Stimulated activated CD4-positive, alpha-beta T cell treated with anti-CD3 and anti-CD28 coated beads, Interleukin-1b, Interleukin-23, amount 100 ng/mL, for 1 hour (primary cell): ENCODE measurements at places on chromosomes 1 and 21.

DNA sequence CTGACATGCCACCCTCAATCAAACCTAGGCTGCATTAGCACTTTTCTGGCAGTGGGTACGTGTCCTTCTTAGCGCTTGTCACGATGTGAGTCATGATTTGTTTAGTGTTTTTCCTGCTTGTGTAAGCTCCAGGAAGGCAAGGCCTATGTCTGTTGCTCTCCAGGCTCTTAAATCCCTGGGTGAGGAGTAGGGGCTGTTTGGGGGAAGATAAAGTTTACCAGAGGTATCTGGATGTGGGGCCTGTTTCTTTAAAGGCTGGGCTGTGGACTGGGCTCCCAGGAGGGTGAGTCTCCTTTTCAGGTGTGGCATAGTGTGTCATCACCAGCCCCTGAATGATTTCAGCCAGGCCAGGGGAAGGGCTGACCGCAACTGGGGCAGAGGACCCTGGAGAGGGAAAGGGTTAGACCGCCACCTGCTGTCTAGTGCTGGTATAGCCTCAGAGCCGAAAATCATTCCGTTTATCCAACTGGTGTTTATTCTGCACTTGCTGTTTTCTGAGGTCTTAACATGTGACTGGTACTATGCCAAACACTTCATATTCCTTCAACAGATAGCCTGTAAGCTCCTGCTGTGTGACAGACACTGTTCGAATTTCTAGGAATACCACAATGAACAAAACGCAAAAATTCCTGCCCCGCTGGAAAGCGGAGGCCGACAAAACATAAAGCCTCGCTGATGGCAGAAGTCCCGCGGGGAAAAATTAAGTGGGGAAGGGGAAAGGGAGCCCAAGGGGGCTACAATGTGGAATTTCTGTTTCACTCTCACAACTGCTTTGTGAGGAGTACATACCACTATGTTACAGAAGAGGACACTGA lies 9.7 kb downstream of the SERINC2 start:
- peak; percentile 32 for DNase-seq

DNA sequence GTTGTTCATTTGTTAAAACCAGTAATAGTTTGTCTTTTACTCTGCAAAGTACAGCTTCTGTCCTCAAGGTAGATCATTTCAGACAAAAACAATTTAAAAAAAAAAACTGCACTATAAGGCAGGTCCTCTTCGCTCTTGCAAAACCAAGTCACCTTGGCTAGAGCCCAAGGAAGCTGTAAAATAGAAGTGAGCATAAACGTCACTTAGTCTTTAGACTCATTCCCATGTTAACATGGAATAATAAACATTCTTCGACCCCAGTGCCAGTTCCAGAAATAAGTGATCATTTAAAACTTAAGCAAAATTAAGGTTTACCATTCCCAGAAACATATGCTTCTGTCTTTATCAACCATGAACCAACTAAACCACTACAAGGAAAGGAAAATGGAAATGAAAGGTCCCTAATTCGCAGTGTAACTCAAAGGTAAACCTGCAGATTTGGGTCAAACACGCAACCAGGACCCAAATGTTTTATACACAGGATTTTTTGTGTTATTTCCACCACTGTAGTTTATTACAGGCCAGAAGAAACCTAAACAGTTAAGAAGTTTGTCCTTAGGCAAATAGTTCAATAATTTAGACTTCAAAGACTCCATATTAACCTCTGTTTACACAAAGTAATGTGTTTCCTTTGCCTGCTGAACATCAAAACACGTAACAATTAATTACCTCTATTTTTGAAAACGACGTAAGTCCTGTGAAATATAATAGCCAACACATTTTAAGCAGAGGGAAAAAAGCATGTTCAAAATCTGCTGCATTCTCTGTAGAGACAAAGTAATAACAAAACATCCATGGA lies 54.6 kb downstream of the TGFBR3 start:
- DNase-seq: no peak

DNA sequence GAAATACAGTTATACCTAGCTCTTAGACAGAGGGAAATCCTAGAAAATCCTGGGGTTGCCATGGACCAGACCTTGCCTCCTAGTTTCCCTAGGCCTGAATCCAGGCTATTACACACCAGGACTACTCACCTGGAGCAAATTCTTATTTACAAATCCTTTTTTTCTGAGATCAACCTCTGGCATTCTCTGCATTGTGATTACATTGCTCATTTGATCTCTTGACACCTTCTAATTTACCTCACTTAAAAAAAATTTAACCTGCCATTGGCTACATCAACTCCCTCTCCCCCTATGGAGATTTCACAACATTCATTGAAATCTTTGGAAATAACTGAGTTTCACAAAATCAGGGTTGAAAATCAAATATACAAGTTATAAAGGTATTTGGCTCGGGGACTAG lies 2.9 kb upstream of the C1orf105 start:
- no peak for DNase-seq

- DNase-seq: no peak
Observed at GRCh38 chr1:111948209-111949171, 41.0 kb downstream of the KCND3 start.

DNA sequence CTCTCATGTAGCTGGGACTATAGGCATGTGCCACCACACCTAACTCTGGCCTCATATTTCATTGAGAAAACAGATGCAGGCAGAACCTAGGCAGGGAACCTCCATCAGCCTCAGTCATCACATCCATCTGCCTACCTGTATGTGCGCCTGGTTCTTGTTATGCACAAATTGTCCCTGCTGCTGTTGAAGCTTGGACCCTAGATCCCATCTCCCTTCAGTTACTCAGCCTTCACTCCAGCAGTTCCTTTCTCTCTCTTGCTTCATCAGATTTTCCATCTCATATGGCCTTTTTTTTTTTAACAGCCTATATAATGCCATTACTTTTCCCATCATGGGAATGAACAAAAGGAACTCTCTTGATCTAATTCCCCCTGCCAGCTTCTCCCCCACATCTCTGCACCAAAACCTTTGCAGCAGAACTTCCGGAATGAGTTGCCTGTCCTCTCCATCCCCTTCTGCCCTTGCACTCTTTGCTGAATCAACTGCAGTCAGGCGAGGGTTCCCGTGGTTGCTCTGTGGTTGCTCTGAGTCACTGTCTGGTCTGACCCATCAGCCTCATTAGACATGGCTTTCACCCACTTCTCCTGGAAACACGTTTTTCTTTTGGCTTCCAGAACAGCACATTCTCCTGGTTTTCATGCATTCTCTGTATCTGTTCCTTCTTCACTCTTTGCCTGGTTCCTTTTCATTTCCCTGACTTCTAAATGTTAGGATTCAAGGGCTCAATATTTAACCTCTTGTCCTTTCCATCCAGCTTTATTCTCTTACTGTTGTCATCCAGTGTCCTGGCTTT lies 41.5 kb downstream of the UBE4B start:
- peak; percentile 10 for DNase-seq

GRCh38 chr1:64550510-64550909 lies 80.6 kb downstream of the CACHD1 start:
- DNase-seq: no peak

- DNase-seq: no peak
Observed at GRCh38 chr1:27430903-27431600, 38.6 kb downstream of the GPR3 start.

DNA sequence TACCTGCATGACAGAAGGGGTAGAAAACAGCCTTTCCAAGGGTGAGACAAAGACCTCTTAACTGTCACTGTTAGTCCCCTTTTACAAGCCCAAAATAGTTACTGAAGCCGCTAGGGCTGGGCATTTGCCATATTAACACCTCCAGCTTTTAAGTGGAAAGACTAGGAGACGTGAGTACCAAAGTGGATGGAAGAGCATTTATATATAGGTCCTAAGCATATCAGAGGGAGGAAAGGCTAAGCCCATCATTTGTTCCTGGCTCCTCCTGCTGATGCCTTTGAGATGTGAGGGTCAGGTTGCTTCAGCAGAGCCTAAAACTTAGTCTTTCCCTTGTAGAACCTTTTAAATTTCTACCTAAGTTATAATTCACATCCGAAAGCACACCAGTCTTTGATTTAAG lies 25.7 kb upstream of the APOBEC4 start:
- DNase-seq: no peak

DNA sequence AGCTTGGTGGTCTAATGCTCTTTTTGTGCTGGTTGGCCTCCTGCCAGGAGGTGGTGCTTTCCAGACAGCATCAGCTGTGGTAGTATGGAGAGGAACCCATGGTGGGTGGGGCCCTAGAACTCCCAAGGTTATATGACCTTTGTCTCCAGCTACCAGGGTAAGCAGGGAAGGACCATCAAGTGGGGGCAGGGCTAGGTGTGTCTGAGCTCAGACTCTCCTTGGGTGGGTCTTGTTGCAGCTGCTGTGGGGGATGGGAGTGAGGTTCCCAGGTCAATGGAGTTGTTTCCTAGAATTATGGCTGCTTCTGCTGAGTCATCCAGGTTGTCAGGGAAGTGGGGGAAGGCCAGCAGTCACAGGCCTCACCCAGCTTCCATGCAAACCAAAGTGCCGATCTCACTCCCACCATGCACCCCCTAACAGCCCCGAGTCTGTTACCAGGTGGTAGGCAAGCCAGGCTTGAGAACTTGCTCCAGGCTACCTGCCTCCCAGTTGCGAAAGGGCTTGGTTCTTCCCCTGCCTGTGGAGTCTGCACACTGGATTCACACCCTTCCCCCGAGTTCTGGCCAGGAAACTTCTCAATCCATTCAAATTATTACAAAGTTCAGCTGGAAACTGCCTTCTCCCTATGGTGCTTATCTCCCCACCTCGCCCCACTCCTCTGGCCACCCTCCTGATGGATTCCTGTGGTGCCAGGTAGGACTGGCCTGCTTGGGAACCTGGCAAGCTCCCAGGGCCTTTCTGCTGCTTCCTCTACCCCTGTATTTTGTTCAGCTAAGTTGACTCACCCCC lies 37.8 kb downstream of the DRAM2 start:
- no peak for DNase-seq

GRCh38 chr1:100448366-100448765 lies 89.6 kb upstream of the GPR88 start:
- DNase-seq: no peak

- no peak for DNase-seq
Observed at GRCh38 chr1:39205781-39206464, 1.4 kb downstream of the MACF1 start.

- DNase-seq: no peak
Observed at GRCh38 chr1:75693551-75693950, 31.0 kb upstream of the ACADM start.

DNA sequence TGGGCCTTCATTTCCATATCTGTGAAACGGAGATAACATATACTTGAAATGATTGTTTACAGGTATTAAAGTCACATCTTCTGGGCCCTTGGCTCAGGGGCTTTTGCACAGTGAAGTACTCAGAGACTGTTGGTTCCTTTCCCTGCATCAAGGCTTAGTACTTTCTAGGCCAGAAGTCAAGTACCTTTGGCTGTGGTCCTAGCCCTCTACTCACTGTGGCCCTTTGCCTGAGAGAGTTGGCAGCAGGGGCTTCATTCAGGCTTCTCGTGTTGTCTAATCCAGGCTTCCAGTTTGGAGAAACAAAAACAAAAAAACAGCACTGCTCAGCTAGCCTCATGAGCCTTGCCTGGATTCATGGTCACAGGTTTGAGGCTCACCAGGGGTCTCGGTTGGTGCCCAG lies 8.1 kb upstream of the DPH2 start:
- no peak for DNase-seq

GRCh38 chr1:218424502-218424901 lies 79.4 kb downstream of the TGFB2 start:
- no peak for DNase-seq

DNA sequence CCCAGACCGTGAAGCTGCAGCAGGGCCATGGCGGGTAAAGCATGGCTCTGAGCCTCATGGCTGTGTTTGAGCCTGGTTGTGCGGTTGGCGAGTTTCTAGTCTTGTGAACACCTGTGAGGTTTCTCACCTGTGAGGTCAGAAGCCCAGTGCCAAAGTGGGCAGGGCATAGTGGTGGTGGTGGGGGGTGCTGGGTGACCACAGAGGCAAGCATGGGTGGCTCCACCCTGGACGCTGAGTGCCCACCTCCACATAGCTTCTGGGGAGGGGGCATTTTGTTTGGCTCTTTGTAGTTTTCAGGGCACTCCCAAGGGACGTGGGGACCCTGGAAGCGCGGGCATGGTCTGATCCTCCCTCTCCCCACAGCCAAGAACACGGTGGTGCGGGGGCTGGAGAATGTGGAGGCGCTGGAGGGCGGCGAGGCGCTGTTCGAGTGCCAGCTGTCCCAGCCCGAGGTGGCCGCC lies 91.1 kb downstream of the TRIM11 start:
- DNase-seq: no peak

DNA sequence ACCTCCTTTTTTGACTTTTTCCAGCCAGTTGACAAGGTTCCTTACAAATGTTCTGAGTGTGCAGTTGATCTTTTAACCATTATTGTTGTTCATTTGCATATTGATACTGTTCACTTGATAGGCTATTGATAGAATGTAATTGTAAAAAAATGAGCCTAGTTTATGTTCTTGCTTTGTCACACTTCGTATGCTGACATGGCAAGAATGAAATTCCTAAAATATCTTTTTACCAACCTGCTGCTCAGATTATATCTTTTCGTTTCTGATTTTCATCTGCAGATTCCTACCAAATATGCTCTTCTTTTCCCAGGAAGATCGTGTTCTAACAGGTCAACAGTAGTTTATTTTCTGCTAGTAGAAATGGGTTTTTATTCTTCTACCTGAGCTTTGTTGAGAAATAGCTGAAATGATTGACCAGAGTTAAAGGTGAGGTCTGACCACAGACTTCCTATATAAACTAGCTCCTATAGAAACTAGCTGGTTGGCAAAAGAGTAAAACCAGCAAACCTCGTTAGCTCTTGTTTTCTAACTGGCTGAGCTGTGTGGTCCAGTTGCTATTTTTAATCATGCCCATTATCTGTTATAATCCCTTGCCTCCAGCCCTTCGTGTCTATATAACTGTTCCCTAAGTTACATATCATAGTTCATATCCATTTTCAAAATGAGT lies 174.8 kb downstream of the HS2ST1 start:
- no peak for DNase-seq

DNA sequence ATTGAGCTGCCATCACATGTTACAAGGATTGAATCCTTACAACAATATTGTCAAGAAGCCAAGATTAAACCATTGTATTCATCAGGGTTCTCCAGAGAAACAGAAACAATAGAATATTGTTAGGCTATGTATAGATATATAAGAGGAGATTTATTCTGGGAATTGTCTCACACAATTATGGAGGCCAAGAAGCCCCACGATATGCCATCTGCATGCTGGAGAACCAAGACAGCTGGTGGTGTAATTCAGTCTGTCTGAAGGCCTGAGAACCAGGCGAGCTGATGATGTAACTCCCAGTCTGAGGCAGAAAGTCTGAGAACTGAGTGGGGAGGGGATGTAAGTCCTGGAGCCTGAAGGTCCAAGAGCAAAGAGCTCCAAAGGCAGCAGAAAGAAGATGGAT lies 14.5 kb upstream of the TTF2 start:
- no peak for DNase-seq

GRCh38 chr1:40861224-40862003 lies 749 bp downstream of the CITED4 start:
- DNase-seq: no peak

DNA sequence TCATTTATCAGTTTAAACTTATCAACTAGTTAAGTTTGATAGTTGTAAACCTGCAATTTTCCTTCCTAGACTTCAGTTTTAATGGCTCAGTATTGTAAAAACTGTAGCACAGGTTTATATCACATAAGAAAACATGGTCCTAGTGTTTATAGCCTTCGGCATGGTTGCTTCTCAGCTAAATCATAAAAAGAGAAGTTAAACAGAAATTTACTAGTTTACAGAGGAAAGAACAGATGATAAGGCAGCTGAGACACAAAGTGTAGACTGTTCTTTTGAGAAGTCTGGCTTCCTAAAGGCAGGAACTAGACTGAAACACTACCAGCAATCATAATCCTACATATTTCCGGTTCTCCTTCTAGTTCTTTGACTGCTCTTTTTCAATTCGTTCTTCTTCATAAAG lies 39.8 kb downstream of the WNT2B start:
- no peak for DNase-seq
